ENCODE measurements at places on chromosomes 1 and 21.

DNA sequence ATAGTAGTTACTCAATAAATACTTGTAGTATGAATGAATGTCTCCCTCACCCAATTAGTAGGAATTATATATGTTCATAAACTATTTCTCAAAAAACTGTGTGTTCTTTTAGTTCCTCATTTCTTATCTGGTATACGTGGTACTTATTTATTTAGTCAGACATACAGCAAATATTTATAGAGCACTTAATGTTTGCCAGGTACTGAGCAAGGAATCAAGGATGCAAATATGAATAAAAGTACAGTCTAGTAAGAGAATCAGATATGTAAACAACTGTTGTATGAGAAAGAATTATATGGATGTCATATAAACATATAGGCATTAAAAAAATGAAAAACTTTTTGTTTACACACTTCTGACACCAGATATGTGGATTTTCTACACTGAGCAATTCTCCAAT is 58.5 kb downstream of the ATF6 start:
- no peak for DNase-seq

- no peak for DNase-seq
These were observed 265.8 kb downstream of the CAMTA1 start for GRCh38 chr1:7050751-7051665.

GRCh38 chr1:107250169-107250568 is 109.3 kb downstream of the NTNG1 start:
- no peak for DNase-seq

GRCh38 chr1:19619697-19620384 is 24.3 kb upstream of the NBL1 start:
- DNase-seq = no peak

GRCh38 chr21:45939521-45940045 is 42.0 kb upstream of the COL6A1 start:
- DNase-seq = no peak

DNA sequence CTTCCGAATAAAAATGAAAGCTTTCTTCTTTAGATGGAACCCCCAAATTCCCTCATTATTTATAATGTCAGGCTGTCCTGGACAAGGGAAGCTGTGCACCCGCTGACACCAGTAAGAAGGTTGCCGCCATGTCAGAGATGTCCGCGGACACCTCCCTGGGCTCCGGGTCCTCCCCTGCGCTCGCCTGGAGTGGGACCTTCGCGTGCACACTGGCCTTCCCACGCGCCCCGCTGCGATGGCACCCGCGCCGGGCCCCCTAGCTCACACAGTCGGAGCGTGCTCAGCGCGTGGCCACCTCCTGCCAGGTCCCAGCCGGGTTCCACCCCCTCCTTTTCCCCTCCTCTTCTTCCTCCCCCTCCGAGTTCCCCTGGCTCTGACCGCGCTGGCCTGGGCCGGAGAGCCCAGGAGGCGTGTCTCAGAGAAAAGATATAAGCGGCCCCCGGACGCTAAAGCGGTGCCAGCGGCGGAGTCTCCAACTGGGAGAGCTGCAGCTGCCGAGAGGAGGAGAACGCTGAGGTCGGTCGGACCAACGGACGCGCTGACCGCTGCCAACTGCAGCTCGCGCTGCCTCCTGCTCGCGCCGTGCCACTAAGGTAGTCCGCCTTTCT is at the start of gene G0S2:
Gene G0S2, plus strand, starts transcription at position 456 of the 608 bp plus-strand sequence. CDS start 273 bp downstream, outside the sequence.
- no peak for DNase-seq

- no peak for DNase-seq
These were observed 32.5 kb upstream of the SMYD2 start for GRCh38 chr1:214248311-214249085.

- DNase-seq = no peak
These were observed 92.6 kb upstream of the NGF start for GRCh38 chr1:115430441-115431158.

DNA sequence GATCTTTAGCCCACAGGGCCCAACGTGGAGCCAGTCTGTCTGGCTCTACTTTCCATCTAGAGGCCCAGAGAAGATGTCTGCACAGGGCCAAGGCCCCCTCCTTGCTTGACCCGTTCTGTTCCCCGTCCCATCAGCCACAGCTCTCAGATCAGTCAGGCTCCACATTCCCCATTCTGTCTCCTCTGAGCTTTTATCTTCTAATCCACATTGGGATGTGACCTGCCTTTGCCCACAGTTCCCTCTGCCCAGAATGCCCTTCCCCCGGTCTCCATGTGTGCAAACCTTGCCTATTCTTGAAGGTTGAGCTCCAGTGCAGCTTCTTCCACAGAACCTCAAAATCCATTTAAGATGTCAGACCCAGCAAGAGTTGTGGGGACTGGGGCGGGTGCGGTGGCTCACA is 53.3 kb upstream of the WASF2 start:
- no peak for DNase-seq

- no peak for DNase-seq
These were observed 42.0 kb upstream of the PCBP3 start for GRCh38 chr21:45601551-45601950.

DNA sequence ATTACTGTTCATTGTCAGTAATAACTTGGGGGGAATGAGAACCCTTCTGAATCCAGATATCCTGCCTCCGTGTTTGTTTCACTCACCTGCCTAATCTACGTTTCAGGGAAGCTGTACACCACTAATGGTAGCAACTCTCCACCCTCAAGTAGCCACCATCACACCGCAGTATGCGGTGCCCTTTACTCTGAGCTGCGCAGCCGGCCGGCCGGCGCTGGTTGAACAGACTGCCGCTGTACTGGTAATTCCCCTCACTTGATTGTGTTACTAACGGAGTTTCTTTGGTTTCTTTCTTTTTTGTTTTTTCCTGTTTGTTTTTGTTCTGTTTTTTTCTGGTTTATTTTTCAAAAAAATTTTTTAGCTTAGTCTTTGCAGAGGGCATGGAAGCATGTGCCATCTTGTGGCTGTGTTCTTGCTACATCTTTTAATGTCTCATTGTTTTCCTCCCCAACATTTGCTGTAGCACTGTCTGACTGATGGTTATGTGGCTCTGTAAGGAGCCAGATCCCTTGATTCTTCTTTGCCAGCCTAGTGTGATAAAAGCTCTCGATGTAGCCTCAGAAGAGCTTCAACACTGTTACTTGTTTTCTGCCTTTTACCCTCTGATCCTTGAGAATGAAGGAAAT is 15.9 kb upstream of the OLFML3 start:
- DNase-seq = no peak

DNA sequence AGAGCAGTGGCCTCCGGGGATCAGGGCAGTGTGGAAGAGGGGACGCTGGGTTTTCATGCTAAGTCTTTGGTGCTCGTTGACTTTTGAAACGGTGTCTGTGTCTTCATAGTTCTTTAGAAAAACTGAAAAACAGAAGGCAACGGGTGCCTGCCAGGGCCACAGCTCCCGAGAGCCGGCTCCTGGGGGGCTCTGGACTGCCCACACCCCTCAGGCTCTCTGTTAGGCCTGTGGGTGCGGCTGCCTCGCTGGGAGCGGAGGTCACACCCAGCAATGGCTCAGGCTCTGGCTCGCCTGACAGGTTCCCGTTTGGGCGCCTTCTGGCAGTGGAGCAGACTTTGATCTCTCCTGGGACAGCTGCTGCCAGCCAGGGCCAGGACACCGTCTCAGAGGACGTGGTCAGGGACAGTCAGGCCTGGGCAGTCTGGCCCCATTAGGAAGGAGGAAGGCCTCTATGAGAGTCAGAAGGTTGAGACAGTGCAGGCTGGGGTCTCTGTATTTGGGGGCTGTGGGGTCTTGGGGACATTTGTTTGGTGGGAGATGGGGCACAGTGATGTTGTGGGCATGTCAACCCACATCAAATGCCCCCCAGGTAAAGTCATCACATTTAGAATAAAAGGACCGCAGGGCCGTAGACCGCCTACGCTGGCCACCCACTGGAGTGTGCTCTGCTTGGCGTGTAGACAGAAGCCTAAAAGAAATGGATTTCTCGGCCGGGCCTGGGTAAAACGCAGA is 5.6 kb downstream of the ARHGEF16 start:
- DNase-seq = no peak

DNA sequence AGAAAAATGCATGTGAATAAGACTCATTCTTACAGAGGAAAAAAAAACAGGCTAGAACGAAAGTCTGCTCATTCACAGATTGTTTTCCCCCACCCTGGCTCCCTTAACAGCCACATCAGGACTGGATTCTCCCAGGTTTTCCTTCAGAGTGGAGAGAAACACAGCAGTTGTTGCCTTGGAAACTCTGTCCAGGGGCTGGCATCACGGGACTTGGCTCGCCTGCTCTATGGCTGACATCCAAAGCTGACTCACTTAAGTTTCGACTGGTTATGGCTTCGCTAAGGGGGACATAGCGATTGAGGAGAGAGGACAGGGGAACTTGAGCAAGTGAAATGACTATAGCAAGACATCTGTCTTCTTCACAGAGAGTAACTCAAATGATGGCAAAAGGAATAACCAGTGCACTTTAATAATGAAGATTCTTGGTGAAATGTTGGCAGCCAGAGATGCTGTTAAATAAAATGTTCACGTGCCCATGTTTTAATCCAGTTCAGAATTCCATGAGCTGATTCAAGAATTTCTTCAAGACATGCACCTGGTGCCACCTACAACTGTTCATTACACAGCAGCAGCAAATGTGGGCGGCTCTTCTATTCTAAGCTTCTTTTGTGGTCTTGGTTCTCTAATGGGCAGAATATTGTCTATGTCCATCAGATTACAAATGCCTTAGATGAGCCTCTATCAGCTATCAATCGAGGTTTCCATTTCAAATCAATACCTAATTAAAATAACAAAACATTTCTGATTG is 21.8 kb downstream of the MIS18A start:
- no peak for DNase-seq

DNA sequence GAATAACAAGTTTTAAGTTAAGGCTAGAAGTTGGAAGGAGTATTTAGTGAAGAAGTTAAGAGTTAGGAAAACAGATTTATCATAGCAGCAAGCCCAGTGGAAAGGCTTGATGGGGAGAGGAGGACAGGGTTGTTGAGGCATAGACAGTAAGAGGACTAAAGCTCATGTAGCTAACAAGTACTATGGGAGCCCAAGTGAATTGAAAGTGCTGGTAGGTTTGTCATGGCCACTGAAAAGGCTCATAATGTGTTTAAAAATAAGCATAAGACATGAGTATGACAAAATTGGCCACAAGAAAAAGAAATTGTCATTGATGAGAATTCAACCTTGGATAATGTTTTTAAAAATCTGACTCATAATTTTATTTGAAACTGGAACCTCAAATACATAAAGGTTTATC is 49.2 kb upstream of the CRB1 start:
- DNase-seq = no peak

- DNase-seq = no peak
These were observed 5.2 kb downstream of the ATP1A2 start for GRCh38 chr1:160120797-160121196.

DNA sequence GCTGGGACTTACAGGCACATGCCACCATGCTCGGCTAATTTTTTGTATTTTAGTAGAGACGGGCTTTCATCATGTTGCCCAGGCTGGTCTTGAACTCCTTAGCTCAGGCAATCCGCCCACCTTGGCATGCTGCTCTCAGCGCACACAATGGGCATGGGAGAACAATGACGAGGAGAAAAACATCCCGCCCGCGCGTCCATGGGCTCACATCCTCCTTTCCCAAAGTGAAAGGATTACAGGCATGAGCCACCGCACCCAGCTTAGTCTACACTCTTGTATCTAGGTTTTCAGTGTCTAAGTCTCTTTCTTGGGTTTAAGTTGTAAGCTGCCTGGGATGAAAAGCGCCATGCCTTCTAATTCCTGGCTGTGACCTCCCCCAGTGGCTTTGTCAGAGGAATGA is 37.9 kb downstream of the CDK18 start:
- DNase-seq = no peak

DNA sequence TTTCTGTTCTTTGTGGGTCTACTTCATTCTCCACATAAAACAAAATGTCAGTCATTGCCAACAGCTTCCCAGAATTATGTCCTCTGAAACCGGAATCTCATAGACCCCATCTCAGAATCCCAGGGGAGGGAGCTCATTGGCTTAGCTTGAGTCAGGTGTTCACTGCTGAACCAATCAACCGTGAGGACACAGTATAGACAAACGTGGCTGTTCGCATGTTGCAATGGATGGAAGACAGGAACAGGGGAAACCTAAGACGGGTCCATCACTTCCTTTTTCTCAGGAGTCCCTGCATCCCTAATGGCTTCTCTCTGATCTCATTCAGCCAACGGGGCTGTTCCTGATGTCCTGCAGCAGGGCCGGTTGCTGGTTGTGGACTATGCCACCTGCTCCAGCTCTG is 9.1 kb downstream of the CELA2A start:
- no peak for DNase-seq

DNA sequence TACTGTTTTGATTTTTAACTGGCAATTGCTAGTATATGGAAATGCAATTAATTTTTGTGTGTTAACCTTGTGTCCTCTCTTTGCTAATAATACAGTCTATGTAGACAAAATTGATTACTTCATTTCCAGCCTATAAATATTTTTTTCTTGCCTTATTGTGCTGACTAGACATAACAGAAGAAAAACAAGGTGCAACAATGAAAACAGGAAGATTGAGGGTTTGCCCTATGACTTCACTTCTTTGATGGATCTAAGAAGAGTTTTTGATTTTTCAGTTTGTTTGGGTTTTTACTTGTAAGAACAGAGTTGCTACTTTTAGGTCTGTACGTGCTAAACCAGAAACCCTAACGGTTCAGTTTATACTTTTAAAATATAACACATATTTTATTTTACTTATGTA is 8.5 kb upstream of the CNIH4 start:
- no peak for DNase-seq

DNA sequence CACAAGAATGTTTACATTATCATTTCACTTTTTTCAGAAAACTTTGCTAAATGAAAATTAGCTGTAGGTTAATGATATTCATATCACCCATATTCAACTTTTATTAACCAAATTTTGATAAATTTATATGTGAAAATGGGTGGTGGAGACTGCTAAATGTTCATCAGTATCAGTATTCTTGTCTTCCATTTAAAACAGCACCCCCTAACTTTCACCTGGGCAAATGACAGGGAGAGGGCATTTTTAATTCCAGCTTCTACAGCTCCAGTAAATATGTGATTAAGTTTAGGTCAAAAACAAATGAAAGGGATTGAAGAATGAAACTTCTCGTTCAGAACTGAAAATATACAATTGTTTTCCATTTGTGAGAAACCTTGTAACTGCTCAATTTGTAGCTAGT is 722.2 kb downstream of the KCNT2 start:
- DNase-seq = no peak

- DNase-seq = no peak
These were observed 64.3 kb downstream of the ANKRD13C start for GRCh38 chr1:70290218-70290617.

DNA sequence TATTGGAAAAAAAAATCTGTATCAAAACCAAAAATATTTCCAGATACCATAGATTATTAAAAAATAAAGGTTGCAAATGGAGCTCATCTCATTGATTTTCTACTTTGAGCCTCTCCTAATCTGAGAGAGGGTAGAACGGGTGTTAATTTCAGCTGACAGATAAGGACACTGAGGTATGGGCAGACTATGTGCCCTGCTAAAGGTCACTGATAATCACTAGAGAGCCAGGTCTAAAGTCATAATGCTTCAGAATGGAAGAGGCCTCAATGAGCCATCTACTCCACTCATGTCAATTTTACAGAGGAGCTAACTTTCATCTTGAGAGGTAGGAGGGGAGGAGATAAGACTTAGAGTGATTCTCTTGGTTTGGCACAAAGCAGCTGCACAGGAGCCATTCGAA is 21.0 kb downstream of the GNG12 start:
- DNase-seq = no peak

GRCh38 chr1:161046605-161047228 is 940 bp upstream of the USF1 start:
- DNase-seq = no peak

All from activated T-helper 1 cell treated with Interleukin-2 at 50 U/mL for 16 hours (primary cell).